ENCODE measurements at places on chromosomes 5 and 9.

DNA sequence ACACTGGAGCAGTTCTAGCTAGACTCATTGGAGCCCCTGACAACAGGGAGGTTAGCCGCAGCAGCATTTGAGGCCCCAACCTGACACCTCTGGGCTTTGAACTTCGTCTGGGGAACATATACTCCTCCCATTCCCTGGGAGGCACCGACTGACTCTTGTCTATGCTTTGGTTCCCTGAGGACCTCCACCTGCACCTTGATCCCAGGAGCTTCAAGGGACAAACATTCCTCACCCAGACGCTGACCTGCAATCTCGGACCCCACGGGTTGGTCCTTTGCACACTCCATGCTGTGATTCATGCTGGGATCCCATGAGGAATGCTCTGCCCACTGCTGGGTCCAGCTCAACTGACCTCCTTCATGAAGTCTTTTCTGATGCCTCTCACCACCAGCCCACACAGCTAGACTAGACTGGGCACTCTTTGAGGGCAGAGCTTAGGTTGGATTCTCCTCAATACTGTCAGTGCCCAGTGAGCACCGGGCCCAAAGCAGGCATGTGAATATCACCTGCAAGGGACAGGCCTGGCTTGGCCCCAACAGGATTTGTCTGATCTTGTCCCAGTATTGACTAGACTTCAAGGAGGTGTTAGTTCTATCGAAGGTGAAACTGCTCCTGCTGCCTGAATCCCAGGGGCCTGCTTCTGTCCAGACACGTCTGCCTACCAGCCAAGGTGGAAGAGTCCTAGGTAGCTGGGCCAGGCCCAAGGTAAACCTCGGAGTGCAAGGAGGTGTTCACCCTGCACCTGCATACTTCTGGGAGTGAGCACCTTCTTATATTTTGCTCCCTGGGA is 51.8 kb upstream of the ZBTB43 start:
- no peak for DNase-seq

- DNase-seq, result no peak
Observed at GRCh38 chr5:162160401-162160800, 92.8 kb downstream of the GABRG2 start.

GRCh38 chr5:8196061-8196460 is 327.1 kb downstream of the MTRR start:
- no peak for DNase-seq

DNA sequence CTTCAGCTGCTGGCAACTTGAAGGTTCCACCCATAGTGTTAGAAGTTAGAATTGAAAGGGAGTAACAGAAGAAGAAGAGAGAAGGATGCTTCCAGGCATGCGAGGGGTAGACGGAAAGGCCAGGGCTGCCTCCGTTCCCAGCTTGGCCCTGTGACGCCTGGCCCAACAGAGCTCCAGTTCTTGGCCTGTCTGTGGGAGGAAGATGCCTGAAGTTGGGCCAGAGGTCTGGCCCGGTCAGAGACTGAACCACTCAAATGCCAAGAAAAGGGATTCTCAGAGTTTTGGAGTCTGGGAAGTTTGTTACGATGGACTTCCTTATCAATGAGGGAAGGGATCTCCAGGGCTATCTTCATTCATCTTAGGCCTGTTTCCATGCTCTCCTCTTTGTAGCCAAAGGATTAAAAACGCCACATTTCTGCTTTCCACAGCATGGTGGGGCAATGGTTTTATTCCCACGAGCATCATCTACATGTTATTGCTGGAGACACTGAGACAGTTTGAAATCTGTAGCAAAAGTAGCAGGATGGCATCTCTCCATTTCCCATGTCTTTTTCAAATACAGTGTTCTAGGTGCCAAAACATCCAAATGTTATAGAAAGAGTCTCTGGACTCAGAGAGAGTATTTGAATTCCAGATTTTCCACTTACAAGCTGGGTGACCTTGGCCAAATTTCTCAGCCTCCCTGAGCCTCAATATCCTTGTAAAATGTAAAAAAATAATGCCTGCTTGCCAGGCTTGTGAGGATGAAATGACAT is 65.4 kb upstream of the ANKRD55 start:
- no peak for DNase-seq

GRCh38 chr5:121503111-121503840 is 348.4 kb upstream of the FTMT start:
- DNase-seq, result no peak

DNA sequence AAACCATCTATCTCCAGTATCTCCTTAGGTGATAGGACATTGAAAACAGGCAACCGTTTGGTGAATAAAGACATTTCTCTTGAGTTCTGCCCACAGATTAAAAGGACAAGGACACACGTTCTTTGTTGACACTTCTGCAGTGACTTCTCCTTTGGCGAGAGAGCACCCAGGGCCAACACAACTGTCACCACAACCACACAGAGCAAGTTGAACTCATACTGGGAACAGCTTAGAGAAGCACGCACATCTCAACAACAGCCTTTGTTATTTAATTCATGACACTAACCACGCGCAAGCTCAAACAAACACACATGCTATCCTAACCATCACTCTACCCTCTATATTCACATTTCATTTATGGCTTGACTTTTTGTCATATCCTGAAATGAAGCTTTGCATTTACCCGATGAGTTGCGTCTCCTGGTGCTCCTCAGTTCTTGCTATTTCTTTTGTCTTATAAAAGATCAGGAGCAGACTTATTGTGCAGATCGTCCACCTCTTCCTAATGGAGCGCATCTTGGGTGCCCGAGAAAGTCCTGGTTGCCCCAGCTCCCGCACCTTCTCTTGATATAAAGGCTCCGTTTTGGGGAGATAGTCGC is 543 bp downstream of the ST8SIA4 start:
- DNase-seq, result no peak
